Left cardiac atrium (tissue), 4 donors: ENCODE measurements at places on chromosomes 12 and 14. TPM values are rescaled to one million over a fixed set of nuclear protein-coding genes. Genes with fewer than 3 reads are reported as not detected.

- DNase-seq, result peak; percentile 53
Observed at GRCh38 chr12:11877869-11878780, 192.6 kb upstream of the BCL2L14 start.

DNA sequence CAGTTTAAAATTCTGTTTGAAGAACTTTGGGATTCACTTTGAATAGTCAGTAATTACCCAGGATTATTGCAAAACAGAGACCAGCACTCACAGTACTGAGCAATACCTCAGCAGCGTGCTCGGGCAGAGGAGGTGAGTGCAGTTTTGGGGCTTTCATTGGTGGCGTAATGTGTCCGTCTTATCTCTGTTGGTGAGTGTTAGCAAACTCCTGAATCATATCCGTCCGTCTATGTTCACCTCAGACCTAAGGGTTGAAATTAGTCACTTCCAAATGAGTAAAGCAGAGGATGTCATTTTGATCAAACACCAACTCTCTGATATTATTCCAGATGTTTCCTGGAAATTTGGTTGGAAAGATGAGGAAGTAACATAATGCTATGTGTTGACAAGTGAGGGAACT is 82.8 kb downstream of the BORCS5 start:
- DNase-seq, result no peak

GRCh38 chr12:67137256-67137655 is 131.9 kb upstream of the CAND1 start:
- no peak for DNase-seq

Gene LRRK2
- total RNA-seq, result 11.0 TPM

- DNase-seq, result no peak
Observed at GRCh38 chr12:76424941-76425340, 76.7 kb upstream of the BBS10 start.

- no peak for DNase-seq
Observed at GRCh38 chr14:51929166-51929565, 60.2 kb upstream of the RTRAF start.
